ENCODE measurements at places on chromosomes 1 and 21.

DNA sequence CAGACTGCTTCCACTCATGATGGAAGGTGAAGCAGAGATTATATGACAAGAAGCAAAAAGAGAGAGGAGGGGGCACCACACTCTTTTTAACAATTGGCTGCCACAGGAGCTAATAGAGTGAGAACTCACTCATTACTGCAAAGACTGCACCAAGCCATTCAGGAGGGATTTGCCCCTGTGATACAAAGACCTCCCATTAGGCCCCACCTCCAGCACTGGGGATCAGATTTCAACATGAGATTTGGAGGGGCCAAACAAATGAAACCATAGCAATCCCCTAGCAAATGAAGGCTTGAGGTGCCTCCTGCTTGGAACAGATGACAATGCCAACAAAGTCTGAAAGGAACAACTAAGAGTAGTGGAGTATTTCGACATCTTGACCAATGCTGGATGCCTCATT is 122.5 kb upstream of the COA6 start:
- no peak for DNase-seq

DNA sequence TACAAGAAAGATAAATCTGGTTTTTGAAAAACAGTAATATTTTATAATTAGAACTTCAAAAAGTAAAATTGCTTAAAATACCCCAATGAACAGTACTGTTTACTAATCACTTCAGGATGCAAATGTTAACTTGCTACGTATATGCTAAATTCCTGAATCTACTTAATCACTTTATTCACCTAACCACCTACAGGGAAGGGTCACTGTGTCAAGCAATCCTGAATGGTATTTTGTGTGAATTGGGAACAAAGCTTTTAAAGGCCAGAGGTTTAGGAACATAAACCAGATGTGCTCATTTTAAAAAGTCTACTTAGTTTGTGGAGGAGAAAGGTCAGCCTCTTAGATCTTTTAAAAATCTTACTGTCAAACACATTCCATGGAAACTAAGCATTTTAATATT is 1143.0 kb upstream of the ADGRL2 start:
- DNase-seq: no peak

GRCh38 chr21:38236232-38236631 is 20.6 kb upstream of the KCNJ15 start:
- DNase-seq: no peak

DNA sequence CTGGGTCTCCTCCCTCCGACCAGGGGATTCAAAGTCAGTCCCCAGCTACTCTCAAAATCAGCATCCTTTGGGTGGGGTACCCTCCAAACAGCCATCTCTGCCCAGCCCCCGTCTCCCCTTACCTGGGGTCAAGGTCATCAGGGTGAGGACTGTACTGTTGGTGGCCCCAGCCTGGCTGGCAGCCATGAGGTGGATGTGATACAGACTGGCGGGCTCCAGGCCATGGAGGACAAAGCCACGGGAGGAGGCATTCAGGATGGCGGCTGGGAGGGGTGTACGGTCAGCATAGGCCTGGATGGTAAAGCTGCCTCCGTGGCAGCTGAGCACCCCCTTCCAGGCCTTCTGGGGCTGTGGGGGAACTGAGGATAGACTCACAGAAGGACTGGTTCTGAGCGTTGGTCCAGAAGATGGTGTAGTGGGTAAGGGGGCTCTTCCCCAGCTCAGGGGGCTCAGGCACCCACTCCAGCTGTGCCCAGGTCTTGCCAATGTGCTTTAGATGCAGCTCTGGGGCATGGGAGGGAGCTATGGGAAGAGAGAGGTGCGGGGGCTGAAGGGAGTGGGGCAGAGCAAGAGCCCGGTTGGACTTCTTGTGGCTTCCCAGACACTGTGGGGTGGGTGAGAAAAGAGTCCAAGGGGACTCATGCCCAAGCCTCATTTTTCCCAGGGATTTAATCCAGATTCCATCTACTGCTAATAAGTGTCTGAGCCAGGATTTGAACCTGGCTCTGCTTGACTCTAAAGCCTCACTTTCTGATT is 3.7 kb upstream of the MRPS15 start:
- DNase-seq: no peak

DNA sequence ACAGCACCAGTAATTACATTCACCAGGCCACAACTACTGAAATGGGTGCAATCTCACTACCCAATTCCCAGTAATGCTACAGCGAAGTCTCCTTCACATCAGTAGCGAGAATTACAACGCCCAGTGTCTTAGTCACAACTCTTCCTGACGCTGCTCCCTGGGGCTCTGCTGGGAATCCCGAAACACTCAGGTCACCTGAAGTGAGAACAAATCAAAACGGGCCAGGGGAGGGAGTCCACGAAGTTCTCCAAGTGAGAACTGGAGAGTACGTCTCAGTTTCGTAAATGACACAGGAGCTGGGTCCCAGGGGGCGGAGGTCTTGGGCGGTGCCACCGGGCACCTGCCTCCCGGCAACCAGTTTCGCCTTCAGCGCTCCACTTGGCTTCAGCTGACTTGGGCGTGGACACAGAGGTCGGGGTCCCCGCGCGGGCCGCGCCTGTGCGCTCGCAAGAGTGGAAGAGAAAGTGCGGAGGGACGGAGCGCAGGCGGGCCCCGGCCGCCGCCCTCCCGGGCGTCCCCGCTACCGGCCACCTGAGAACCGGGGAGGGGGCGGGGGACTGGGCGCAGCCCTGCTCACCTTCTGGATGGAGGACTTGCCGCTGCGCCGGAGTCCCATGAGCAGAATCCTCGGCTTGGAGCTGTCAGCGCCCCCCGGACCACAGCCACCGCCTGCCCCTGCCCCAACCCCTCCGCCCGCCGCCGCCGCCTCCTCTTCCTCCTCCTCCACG is 575 bp downstream of the RRAGC start:
- DNase-seq: peak; percentile 47

DNA sequence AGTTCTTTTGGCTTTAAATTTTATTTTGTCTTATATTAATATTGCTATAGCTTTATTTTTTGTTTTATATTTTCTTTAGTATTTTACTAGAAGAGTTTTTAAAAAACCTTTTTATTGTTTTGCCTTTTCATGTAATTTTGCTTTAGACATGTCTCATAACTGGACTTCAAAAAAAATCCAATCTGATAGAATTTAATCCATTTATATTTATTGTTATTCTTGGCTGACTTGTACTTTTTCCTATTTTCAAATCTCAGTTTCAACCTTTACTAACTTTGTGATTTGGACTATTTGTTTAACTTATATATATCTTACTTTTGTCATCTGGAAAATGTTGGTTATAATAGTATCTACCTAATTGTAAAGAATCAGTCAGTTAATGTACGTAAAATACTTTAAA is 61.2 kb downstream of the NTNG1 start:
- no peak for DNase-seq

- DNase-seq: peak; percentile 7
Measured at GRCh38 chr1:152347116-152347728, 12.6 kb downstream of the FLG2 start.

DNA sequence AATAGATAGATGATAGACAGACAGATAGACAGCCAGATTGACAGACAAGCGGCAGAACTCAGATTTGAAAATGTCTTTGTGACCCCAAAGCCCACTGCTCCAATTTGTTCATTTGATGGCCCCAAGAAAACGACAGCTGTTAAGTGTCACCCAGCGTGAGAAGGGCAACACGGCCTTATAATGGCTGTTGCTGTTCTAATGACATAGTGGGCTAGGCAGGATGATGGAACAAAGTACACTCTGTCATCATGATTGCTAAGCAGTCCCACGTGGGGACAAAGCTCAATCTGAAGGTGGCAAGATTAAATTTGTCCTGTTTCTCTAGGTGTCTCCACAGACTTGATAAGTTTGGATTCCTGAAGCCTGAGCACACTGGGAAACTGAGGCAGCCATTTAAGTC is 112.9 kb downstream of the DAB1 start:
- no peak for DNase-seq

DNA sequence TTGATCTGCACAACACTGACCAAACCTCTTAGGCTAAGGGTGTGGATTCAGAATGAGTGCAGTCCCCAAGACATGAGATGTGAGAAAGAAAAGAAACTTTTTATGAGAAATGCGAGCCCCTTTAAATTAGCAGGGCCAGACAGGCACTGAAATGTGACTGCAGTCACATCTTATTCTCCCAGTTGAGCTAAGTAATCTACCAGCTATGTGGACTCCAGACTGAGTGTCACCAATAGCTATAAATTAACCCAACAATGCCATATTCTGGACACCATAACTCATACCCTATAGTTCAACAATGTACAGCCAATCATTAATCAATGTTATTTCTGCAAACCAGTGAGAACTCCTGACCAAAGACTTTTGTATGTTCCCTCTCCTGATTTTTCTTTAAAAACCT is 153.2 kb downstream of the COQ8A start:
- DNase-seq: no peak

GRCh38 chr1:110464340-110464739 is 13.4 kb downstream of the PROK1 start:
- no peak for DNase-seq

DNA sequence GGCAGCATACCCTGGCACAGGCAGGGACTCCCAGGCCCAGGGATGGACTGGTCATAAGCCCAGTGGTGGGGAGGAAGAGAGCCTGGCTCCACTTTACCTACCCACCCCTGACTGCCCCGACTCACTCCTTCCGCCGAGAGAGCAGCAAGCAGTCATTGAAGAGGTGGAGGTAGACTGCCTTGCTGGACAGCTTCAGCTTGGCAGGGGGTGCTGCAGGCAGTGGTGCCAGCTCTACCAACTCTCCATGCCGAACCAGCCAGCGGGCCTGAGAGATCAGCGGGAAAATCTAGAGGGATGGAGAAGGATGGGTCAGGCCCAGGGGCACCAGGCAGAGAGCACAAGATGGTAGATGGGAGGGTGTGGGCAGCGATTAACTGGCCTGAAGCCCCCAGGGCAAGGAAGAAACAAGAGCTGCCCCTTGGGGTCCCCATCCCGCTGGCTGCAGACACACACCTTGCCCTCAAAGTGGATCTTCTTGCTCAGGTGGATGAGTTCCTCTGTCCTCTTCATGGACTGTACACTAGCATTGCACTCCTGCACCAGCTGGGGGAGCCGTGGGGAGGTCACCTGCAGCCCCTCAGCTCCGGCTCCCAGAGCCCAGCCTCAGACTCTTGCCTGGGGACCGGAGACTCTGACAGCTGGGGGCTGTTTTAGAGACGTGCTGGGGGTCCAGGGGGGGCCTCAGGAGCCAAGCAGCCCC is 7.7 kb downstream of the ARHGEF19 start:
- DNase-seq: peak; percentile 27

- no peak for DNase-seq
Measured at GRCh38 chr1:183570451-183570850, 19.8 kb downstream of the NCF2 start.

DNA sequence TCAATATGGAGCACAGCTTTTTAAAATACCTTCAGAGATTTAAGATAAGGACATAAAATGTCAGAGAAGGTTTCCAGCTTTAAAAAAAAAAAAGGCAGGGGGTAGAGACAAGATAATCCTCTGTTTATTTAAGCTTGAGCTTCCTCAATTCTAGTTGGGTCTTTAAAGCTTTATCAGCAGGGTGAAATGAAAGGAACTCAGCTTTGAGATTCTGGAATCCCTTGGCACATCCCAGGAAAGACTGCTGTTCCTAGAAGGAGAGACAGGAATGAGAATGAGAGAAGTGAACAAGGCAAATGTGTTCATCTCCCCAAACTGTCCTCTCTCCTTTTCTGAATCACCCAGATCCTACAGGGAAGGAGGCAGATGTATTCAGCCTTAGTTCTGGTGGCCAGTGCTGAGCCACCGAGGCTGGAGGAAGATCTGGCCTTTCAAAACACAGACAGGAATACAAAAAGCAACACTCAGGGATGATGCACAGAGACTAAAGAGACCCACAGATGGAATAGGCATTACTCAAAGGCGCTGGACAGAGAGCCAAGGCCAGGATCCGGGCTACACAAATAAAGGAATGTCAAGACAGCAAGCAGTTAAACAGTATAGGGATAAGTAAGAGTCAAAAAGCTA is 385.8 kb upstream of the DUSP10 start:
- no peak for DNase-seq

GRCh38 chr1:164735315-164736052 is 176.5 kb downstream of the PBX1 start:
- no peak for DNase-seq

DNA sequence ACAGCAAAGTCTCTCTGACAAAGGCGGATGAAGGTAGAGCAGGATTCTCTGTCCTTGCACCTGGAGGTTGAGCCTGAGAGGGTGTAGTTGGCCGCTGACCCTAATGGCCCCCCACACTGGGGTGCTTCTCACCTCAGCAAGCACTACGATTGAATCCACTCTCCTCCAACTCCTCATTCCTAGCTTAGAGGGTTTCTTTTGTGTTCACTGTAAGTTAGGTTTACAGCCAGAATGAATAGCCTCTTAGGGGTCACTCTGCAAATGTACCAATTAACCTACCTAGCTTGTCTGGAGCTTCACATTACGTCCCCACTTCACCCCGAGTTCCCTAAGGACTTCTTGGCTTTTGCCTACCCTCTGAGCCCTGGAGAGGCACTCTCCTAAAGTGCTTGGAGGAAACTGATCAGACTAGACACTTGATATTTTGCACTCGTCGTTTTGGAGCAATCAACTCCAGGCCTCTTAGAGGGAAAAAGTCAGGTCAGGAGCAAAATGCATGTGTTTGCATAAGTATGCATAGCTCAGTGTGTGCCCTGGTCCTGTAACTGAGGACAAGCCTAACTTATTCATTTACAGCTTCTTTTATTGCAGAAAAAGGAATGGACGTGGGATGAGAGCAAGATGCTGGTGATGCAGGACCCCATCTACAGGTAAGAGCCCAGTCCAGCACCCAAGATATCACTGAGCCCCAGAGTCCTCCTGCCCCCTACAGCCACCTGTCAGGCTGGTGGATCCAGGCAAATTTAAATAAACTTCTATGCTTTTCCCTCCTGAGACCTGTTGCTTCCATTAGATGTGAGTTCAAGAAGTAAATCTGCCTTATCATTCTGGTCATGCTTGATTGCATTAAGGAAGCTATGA is 76.4 kb downstream of the SPATA46 start:
- no peak for DNase-seq

DNA sequence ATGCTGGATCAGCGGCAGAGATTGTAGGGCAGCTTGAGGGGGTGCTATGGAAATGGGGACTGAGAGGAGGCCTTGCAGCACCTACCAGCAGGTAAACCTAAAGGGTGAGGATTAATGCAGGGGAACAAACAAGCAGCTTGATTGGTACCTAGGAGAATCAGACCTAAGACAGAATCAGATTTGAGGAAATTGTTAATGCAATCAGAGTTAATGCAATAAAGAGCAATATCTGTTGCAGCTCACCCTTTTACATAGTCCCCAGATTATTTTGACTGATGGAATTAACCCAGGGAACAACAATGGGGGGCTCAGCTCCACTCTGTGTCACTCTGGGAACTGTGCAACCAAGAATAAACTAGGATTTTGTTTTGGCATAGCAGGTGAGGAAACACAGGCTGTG is 64.5 kb downstream of the ZC3H11B start:
- no peak for DNase-seq

Measured in stimulated activated CD4-positive, alpha-beta T cell treated with anti-CD3 and anti-CD28 coated beads, Interleukin-4, amount 100 ng/mL, for 48 hours (primary cell).